ENCODE measurements at places on chromosomes 6 and 20. TPM values are rescaled to one million over a fixed set of nuclear protein-coding genes. Genes with fewer than 3 reads are reported as not detected.

HLA-A gene
- 455 TPM for total RNA-seq

DNA sequence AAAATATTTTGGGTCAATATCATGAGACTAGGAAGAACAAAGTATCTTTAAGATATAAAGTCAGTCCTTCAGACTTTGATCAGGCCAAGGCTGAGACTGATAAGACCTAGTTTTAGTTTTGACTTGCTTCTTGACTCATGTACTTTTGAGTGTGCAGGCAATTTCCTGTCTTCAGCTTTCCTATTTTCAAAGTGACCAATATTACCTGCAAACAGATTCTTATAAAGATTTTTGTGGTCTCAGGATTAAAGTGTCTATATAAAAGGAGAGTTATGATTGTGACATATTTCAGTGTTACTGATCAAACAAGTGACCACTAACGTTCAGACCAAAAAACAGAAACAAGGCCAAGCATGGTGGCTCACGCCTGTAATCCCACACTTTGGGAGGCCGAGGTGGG is 36.0 kb upstream of the AKIRIN2 start:
- no peak for DNase-seq

DNA sequence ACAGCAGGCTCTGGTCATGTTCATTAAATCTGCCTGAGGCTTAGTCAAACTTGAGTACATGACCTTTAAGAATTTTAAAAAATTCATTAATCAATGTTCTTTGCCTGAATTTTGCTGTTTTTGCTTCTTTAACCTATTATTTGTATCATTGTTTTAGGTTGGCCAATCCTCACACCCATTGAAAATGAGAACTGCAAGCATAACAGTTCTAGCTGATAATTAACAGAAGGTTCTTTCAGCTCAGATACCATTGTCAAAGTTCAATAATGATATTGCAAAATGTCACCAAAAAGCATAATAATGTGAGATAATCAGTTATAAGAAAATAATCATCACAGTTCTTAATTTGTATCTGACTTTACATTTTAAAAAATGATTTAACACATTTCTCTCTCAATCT is 583.1 kb downstream of the TFAP2A start:
- DNase-seq, result no peak

CASS4 gene
- 0.47 TPM for total RNA-seq

DNA sequence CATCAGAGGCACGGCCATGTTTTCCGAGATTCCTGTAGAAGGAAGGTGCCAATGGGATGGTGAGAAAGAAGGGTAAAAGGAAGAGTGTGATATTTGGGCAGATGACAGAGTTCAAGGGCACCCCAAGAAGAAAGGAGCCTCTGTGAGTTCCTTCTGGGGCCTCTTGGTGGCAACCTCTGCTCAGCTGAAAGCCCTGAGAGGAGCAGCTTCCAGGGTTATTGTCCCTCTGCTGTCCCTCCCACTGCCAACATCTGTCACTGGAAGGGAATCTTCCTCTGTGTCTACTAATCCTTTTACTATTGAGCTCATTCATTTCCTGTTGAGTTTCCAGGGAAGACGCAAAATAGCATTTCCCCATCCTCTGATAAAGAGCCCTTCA is 40.0 kb upstream of the KCNK16 start:
- DNase-seq, result no peak

PKIG gene
- total RNA-seq, result 40.8 TPM

DNA sequence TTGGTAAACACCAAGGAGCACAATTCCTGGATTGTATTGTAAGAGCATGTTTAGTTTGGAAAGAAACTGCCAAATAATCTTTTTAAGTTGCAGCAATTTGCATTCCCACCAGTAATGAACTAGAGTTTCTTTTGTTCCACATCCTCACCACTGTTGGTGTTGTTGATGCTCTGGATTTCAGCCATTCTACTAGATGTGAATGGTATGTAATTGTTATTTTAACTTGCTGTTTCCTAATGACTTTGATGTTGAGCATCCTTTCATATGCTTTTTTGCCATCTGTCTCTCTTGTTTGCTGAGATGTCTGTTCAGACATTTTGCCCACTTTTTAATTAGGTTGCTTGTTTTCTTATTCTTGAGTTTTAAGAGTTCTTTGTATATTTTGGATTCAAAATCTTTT is 1654.1 kb downstream of the GRIK2 start:
- no peak for DNase-seq

GRCh38 chr6:62614442-62614841 is 328.4 kb upstream of the KHDRBS2 start:
- DNase-seq, result no peak

EIF2S2 gene
- 38.8 TPM for total RNA-seq

DNA sequence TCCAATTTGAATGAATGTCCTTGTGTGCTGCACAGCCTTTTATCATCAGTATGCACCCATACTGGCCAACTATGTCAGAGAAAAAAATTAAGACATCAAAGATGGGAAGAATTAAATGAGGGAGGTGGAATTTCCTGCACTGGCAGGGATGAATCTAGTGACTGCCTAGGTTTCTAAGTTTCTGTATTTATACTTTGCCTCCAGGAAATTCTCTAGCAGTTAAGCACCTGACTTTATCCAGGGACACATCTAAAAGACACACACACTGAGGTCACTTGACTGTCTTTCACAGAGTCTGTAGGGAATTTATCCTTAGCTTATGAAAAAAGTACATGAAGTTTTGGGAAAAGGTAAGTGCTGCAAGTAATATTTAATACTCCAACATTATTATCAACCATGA is 636.5 kb upstream of the PTCHD4 start:
- DNase-seq, result no peak

OR2H1 gene
- not detected for total RNA-seq

SLC22A2 gene
- total RNA-seq, result not detected

DNA sequence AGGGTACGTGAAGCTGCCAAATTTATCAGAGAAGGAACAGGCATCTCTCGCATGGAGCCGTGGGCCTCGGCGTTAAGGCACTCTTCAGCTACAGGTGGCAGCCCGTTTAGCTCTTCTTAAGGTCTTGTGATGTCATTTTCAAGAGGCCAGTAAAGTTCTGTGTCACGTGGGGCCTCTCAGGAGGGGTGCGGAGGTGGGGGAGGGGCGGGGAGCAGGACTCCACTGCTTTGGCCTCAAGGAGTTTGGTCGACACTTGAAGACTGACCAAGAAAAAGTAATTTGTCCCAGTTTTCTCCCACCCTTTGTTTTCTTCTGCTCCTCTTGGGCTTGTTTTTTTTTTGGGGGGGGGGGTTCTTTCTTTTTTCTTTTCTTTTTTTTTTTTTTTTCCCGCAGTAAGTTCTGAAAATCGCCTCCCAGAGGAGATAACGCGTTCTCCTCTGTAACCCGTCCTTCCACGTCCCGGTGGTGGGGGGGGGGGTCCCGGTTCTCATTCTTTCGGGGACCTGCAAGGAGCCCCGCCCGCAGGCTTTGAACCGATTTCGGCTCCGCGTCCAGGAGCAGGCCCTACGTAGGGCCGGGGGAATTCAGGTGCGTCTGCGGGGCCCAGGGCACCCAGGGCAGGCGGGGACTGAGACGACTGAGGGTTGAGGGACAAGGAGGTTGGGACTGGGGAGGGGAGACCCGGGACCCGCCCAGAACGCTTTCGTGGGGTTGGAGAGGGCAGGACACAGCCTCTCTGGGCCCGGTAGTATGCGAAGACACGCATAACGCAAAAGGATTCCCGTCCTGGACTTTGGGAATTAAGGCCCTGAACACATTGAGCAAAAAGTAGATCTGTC is 26.0 kb downstream of the GPX6 start:
- DNase-seq, result peak; percentile 68

DNA sequence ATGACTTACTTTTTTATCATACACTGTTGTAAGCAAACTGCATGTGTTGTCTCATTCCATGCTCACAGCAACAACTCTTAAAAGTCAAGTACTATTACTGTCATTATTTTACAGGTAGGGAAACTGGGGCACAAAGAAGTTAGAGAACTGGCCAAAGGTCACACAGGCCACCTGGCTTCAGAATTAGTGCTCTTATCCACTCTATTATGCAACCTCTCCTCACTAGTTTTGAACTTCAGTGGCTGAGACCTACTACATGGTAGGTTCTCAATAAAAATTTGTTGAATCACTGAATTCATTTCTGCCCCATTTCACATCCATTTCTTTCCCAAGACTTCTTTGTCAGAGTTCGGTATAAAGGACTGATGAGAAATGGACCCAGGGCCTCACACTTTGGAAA is 2.3 kb upstream of the BTN3A3 start:
- no peak for DNase-seq

DNA sequence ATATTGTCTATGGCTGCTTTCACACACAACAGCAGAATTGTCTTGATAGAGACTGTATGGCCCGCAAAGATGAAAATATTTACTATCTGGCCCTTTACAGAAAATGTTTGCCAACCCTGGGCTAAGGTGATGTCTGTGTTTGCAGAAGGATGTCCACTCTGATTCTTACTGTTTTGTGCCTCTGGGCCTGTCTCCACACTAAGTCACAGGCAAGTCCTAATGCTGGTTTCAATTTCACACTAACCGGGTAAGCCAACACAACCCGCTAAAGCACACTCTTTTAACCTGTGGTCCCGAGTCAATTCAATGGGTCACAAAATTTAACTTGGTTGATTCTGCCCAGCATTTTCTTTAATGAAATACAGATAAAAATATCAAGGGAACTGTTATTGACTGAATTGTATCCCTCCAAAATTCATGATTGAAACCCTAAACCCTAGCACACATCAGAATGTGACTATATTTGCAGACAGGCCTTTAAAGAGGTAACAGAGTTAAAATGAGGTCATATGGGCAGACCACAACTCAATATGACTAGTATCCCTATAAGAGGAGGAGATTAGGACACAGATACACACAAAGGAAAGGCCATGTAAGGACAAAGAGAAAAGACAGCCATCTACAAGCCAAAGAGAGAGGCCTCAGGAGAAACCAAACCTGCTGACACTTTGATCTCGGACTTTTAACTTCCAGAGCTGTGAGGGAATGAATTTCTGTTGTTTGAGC is 78.4 kb downstream of the FYN start:
- no peak for DNase-seq

DNA sequence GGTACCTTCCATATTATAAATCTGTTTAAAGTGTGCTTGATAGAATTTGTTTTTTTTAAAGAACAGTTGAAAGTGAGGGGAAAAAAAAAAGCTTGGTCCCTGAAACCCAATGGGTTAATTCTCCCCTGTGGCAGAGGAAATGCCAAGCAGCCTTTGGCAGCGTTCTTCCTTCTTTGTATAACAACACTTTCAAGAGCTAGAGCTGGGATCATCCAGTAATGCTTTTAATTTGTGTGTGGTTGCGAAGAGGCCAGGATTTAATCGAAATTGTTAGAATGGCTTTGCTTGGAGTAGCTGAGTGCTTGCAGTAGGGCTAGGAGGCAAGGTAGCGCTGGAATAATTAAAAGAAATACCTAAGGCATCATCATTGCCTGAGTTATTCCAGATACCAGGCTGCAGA is 692.0 kb downstream of the DHX35 start:
- DNase-seq, result no peak

DNA sequence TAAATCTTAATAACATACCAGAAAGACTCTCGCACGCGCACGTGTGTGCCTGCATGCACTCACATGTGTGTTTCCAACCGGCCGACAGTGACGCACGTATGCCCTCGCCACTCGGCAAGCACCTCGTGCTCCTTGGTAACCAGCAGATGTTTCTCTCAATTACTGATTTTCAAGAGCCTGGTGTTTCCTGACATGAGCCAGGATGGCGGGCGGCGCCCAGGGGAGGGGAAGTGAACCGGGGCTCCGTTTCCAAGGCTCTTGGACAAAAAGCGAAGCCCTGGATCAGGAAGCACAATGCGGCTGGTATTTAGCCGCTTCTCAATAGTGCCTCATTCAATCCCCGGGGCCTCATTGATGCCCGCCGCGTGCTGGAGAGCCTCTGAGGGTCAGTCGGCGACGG is 37.7 kb downstream of the PMEPA1 start:
- peak; percentile 86 for DNase-seq

- no peak for DNase-seq
Observed at GRCh38 chr6:12546410-12547002, 170.1 kb upstream of the PHACTR1 start.

GRCh38 chr6:53679446-53679933 is 13.9 kb upstream of the KLHL31 start:
- DNase-seq, result no peak

DNA sequence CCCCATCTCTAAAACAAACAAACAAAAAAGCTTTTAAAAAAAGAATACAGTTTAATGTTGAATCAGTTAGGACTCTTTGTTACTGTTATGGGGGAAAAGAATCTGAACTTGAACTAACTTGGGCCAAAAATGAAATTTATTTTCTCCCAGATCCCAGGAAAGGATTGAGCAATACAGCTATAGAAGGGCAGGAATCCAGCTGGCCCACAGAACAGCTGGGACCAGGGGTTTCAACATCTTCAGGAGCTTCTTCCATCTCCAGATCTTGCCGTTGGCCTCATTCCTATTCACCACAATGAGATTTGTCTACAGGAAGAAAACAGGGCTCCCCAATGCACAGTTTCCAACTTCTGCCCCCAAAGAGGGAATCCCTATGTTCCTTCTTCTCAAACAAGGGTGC is 43.2 kb upstream of the AKAP12 start:
- DNase-seq, result peak; percentile 71

- no peak for DNase-seq
Observed at GRCh38 chr6:87837444-87837843, 135.4 kb upstream of the AKIRIN2 start.

- DNase-seq, result no peak
Observed at GRCh38 chr20:50055524-50056083, 57.3 kb downstream of the UBE2V1 start.

- DNase-seq, result no peak
Observed at GRCh38 chr6:37013516-37014491, 8.3 kb downstream of the FGD2 start.

TNNC2 gene
- total RNA-seq, result not detected

DNA sequence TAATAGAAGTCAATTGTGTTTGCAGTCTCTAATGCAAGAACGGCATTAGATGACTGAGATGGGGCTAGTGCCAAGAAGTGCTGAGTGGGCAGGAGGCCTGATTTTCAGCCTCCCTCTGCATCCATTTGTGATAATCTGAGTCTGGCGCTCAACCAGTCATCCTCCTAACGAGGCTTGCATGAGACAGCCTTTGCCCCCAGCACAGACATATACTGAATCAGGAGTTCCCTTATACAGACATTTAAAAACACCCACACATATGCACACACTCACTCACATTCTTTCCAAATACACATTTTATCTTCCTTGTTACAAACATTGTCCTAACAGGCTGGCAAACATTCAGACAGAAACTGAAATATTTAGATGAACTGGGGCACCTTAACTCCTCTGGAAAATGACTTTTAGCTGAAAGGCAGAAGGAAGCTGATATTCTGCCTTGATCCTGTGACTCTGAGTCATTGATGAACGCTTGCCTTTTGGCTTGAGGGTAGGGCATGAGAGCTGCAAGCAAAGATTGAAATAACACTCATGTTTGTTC is 562.3 kb downstream of the DHX35 start:
- DNase-seq, result no peak

GRCh38 chr6:117906958-117907600 is at the start of gene SLC35F1:
Gene SLC35F1 (plus strand): TSS chr6:117907264.
- DNase-seq, result no peak

CD93 gene
- total RNA-seq, result 12.5 TPM

Measured in suprapubic skin (tissue), 4 donors.